T-helper 2 cell treated with Interferon-gamma antibody and Interleukin-4, amounts not matched to agents 5 μg/mL and 100 μg/mL, for 36 hours (primary cell): ENCODE measurements at places on chromosomes 6 and 20.

- DNase-seq = no peak
These were observed 103.7 kb downstream of the LINC00237 start for GRCh38 chr20:21002486-21002885.

- no peak for DNase-seq
These were observed 253.6 kb upstream of the EXOC2 start for GRCh38 chr6:946546-946945.

- DNase-seq = peak; percentile 46
These were observed at the start of gene AIG1 for GRCh38 chr6:143060806-143061596. Gene AIG1, plus strand, starts transcription at chr6:143060889. Its CDS starts 37 bp downstream, at chr6:143060926.

DNA sequence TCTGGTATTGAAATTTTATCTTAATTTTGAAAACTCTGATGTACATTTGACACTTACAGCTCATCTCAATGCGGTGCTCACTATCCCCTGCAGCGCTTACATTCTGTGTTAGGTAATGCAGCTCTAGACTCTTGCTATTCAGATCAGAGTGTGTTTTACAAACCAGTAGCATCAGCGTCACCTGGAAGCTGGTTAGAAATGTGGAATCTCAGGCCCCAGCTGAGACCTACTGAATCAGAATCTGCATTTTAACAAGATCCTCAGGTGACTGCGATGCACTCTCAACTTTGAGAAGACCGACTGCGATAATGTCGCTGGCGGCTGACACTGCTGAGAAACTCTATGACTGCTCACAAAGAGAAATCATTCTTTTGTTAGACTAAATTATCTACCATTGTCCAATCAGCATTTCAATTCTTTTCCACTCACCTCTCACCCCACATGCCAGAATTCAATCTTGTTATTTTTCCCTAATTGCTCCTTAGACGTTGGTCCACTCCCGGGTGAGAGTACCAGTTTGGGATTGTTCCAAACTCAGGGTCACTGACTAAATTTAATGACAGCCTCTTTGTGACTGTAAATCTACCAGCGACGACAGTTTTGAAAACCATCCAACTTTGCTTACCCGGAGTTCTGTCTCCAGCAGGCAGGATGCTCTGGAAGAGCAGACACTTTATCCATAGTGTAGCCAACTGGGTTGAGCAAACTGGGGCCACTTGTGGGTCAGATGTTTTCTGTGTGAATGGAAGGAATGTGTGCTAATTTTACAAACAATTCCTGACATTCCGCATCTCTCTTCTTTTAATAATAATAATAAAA lies 140.1 kb upstream of the BTBD3 start:
- no peak for DNase-seq

- no peak for DNase-seq
These were observed 86.9 kb upstream of the TRAF3IP2 start for GRCh38 chr6:111692327-111693164.

DNA sequence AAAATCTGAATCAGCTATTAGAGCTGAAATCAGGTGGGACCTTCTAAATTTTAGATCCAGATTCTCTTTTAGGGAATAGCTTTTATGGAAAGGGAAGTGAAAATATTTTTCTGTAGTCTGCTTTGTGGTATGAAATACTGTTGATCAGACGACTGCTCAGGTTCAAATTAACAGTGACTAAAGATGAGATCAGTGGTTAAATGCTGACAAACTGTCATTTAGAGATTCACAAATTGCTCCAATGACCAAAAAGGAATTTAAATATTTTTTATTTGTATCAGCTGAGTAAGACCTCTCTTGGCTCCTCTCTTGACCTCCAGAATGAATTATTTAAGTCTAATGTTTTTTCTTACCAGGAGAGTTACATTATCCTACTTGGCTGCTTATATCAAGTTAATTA lies 77.3 kb downstream of the KCNQ5 start:
- DNase-seq = no peak

DNA sequence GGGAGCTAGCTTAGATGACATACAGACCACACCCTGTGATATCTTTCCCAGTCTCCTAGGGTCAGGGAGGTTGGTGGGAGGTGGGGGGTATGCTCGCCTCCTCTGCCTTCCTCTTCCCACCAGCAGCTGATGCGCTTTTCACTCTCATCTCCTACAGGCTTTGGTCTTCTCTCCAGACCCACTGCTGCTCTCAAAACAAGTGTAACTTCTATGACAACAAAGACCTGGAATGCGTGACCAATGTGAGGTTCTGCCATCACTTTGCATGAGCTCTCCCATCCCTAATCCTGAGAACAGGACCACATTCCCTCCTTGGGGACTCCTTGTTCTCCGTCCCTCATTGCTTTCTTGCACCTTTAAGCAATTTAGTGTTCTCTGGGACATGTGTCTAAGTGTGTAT lies 2.7 kb downstream of the CTSA start:
- no peak for DNase-seq

GRCh38 chr6:155248008-155249001 lies 15.5 kb upstream of the CLDN20 start:
- DNase-seq = no peak

GRCh38 chr20:62523473-62524203 lies 47.8 kb upstream of the GATA5 start:
- DNase-seq = peak; percentile 83

DNA sequence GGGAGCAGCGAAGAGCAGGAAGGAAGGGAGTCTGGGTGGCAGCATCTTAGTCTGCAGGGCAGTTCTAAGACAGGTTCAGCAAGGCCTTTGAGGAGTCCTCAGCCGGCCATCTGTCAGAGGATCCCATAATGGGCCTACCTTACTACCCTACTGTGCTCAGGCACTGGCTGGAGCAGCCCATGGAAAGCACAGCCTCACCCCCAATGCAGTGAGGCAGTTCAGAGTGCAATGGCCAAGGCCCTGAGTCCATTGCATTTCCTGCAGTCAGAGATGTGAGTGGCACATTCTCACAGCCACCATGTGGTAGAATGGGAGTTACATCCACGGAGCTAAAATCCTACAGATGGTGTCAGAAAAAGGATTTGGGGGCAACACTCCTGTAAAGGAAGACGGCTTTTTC lies 19.4 kb upstream of the OVOL2 start:
- DNase-seq = no peak

DNA sequence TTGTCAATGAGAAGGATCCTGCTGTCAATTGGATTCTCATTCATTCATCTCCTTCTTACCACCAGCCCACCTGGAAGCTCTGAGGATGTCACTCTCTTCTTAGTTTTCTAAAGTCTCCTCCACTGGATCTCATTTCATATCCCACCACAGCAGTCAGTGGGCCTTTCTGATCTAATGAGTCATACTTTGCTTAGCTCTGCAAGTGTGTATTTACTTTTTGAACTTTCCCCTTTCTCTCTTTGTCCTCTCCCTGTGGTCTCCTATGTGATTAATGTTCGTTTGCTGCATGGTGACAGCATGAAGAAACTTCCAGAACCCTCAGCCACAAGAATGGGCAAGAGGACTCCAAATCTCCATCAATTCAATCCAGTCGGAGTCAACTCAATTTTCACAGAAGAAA lies 63.6 kb upstream of the SYNDIG1 start:
- DNase-seq = no peak

GRCh38 chr6:72861935-72862432 lies 240.1 kb downstream of the KCNQ5 start:
- DNase-seq = no peak

DNA sequence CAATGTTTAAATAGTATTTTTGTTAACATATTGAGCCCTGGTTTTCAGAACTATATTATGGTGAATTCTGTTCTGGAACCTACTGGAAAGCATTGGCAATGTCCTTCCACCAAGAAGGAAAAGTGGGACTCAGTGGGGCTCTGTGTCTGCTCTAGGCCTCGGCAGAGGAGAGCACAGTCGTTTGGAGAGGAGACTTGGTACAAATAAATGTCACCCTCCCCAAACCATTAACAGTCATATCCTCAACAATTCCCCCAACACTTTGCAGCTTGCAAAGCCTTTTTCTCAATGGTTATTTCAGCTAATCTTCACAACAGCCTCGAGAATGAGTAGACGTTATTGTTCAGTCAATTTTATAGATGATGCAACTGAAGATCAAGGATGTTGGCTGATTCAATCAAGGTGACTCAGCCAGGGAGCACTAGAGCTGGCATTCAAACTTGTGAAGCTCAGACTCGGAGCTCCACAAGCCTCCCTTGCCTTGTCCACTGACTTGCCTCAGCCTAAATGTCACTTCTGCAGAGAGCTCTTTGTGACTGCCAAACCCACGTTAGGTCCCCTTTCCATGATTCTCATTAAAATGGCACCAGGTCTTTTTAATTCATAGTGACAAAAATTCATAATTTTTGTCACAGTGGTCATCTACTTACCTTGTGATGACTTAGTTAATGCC lies 60.6 kb downstream of the TOX2 start:
- DNase-seq = no peak

- DNase-seq = no peak
These were observed 347.8 kb downstream of the CDKAL1 start for GRCh38 chr6:20882014-20882413.

DNA sequence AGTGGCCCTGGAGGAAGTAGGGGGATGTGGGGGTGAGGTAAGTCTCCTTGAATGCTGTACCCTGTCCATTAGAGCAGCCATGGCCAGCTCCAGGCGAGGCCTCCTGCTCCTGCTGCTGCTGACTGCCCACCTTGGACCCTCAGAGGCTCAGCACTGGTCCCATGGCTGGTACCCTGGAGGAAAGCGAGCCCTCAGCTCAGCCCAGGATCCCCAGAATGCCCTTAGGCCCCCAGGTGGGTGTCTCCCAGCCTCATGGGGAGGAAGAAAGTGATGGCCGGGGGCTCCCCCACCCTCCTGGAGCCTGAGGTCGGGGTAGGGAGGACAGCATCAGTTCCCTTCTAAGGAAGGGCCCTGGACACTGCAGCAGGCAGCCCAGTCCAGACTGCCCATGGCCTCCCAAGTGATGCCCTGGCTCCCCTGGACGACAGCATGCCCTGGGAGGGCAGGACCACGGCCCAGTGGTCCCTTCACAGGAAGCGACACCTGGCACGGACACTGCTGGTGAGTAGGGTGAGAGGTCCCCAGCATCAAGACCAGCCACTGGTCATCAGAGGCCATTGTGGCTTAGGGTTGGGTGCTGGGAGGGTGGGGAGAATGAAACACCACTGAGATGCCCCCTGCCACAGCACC lies 1.0 kb downstream of the GNRH2 start:
- DNase-seq = no peak

GRCh38 chr6:142916881-142917280 lies 28.1 kb downstream of the HIVEP2 start:
- no peak for DNase-seq

GRCh38 chr6:126300735-126301134 lies 39.2 kb upstream of the CENPW start:
- DNase-seq = no peak

DNA sequence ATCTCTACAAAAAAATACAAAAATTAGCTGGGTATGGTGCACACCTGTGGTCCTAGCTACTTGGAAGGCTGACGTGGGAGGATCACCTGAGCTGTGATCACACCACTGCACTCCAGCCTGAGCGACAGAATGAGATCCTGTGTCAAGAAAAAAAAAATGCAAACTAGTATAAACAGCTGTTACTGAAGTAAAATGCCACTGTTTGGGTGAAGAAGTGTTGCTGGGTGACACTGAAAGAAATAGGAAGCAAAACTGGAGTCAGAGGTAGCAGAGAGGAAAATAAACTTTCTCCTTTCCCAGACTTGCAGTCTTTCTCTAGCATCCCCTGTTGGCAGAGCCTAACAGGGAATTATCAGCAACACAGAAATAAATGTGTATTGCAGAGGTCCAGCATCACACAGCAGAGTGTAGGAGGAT lies 241.2 kb upstream of the PREP start:
- no peak for DNase-seq

GRCh38 chr6:125791151-125791819 lies 525 bp downstream of the NCOA7 start:
- peak; percentile 47 for DNase-seq

DNA sequence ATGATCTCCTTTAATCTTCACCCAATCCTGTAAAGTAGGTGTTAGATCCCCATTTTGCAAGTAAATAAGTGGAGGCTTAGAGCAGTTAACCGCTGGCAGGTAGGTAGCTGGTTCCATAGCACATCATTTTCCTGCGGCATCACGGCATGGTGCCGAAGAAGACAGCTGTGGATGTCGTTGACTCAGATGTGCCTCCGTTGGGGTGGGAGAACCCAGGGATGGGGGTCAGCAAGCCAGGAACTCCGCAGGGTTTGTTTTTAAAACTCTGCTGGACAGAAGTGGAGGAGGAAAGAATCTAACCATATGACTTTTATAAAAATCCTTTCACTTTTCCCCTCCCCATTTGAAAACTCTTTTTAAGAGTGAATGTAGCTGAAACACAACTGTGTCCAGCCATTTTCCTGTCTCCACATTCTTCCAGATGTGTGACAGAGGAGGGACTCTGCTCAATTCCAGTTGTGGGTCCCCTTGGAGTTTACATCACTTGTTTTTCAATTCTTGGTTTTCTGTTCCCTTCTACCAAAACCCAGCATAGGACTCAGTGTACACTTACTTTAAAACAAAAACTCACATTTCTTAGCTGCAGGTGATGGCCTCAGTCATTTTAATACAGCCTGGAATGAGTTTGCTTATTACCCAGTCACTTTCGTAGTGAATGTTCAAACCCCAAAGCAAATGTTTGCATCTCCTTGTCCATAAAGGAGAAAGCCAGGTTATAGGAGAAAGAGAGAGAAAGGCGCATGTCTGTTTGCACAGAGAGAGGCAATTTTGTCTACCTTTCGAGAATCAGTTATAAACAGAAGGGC lies 27.6 kb upstream of the PI16 start:
- DNase-seq = no peak

- no peak for DNase-seq
These were observed 24.8 kb downstream of the MAFB start for GRCh38 chr20:40663991-40664880.

DNA sequence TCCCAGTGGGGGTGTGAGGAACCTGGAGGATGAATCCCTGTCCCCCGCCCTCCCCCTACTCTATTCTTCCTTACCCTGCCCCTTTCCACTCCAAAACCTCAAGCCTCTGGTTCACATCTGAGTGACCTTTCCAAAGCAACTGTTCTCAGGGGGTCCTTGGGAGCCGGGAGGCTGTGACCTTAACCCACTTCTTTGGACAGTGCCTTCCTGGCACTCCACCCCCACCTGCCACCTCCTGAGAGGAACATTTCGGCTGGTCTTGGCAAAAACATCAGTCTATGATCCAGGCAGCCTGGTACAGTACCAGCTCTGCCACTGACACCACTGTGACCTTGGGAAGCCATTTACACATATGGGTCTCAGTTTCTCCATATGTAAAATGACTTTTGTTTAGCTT lies 121.7 kb downstream of the MRPL14 start:
- no peak for DNase-seq

- DNase-seq = no peak
These were observed 92.1 kb downstream of the FYN start for GRCh38 chr6:111781041-111781708.

- no peak for DNase-seq
These were observed 467.4 kb downstream of the CDC5L start for GRCh38 chr6:44854712-44855443.

DNA sequence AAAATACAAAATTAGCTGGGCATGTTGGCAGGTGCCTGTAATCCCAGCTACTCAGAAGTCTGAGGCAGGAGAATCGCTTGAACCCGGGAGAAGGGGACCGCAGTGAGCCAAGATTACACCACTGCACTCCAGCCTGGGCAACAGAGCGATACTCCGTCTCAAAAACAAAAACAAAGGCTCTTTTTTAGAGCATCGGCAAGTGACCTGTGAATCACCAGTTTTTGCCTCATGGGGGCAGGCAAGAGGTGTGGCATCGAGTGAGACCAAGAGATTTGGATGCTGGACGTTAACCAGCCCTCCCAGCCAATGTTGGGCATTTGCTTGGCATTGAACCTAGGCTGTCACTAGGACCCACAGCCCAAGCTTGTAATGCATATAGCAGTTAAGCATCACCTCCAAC lies 14.6 kb upstream of the CDK5RAP1 start:
- no peak for DNase-seq

GRCh38 chr6:4441981-4442434 lies 306.6 kb upstream of the ECI2 start:
- no peak for DNase-seq
